ENCODE measurements at places on chromosomes 13 and 19.
A peak's percentile ranks its signal among the peaks of the same experiment; 100 is the strongest.

DNA sequence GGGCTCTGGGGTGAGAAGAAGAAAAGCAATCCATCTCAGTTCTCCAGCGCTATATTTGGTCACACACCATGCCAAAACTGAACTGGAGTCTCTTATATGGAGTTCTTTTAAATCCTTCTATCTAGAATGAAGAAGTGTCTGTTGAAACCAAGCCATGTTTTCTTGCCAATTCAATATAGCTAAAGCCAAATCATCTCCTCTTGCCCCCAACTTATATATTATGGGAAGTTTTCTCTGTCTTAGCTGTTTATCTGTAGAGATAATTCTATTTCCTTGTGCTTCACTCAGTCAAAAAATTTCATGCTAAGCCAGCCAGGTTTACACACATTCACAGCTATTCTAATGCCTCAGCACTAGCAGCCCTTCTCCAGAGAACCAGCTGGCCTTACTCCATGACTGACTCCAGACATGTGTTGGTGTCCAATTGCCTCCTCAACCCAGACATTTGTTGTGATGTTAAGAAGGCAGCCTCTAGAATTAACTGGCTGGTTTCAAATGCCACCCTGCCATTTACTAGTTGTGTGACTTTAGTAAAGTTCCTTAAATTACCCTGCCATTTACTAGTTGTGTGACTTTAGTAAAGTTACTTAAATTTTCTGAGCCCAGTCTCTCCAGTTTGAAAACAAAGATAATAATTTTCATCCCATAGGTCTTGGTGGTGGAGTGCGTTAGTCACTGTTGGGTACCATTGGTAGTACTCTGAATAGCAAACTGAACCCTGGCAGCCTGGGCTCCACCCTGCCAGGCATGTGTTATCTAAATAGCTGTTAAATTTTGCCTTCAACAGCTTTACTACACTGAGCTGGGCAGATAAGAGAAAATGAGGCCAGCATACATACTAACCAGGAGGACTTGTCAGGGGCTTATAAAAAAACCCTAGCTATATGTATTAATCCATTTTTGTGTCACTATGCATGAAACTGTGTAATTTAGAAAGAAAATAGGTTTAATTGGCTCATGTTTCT is 525.1 kb downstream of the LMO7 start:
- no peak for DNase-seq

DNA sequence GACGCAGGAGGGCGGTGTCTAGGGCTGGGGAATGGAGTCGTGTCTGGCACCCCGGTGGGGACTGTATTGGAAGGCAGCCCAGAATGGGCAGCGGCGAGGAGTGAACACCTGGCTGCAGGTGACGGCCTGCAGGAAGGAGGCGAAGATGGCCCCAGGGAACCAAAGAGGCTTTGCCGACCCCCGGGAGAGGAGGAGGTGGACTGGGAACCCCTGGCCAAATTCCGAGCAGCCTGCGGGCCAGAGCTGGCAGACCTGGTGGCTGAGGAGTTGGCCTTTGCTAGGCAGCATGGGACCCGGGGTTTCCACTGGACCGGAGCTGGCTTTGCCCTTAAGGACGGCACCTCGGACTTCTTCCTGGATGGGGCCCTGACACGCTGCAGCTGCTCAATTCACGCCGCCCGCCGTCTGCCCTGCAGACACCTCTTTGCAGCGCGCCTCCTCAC is 25.9 kb downstream of the ZSWIM9 start:
- DNase-seq, result no peak

DNA sequence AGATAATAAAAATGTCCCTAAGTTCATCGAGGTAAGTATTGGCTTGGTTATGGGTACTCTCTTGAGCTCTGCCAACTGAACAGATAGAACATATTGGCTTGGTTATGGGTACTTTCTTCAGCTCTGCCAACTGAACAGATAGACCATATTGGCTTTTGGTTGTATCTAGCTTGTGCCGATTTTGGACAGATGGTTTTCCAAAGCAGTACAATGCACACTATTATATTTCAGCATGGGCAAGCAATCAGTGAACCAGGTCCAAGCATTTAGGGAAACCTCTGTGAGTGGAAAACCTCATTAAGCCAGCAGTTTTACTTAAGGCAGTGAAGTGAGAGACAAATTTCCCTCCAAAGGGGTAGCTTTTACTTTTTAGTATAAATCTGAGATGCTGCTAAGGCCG is 1440.5 kb upstream of the SPRY2 start:
- DNase-seq, result no peak

- no peak for DNase-seq
Measured at GRCh38 chr13:101982903-101983302, 418.9 kb downstream of the FGF14 start.

DNA sequence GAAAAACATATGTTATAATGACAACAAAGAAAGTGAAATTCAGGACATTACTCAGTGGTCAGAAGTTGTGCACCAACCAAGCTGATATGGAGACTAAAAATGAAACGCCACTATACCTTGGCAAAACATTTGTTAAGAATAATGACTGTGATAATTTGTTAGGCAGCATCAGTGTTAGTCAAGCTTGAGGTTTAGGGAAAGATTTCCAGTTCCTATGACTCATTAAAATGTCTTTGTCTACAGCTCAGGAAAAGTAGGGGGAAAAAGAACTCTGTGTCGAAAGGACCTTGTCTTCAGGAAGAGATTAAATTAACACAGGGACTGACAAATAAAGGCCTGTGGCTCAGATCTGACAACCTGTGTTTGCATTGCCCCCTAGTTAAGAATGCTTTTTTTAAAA is 764.1 kb upstream of the SLITRK6 start:
- peak; percentile 5 for DNase-seq

DNA sequence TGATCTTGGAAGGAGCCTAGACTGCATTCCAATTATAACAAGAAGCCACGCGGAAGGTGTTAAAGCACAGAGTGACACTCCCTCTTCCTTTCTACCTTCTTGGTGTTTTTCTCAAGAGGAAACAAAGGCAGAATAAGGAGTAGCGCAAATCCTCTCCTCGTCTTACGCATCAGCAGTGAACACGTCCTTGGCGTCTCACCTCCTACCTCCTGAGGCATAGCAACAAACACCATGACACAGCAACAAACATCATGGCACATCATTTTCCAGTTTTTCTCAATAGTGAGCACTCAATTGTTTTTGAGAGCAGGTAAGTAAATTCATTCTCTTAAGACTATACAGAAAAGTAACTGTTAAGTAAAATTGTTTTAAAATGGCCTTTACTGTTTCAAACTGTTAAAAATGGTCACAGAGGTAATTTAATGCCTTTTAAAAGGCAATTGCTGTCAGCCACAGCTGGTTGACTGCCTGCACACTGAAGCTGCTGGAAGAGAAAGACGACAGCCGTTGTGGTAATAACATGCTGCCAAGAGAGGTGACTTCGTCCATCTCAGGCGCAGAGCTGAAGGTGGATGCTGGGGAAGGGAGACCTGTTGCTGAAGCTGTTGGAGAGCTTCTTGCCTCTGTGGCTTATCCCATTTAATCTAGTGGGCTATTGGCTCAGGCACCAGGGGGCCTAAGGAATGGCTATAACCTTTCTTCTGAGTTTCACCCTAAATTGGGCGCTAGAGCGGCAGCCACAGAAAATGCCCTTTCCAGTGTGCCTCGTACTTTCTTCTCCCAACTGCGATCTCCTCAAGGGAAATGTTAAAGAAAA is 703.7 kb downstream of the UQCRFS1 start:
- no peak for DNase-seq

DNA sequence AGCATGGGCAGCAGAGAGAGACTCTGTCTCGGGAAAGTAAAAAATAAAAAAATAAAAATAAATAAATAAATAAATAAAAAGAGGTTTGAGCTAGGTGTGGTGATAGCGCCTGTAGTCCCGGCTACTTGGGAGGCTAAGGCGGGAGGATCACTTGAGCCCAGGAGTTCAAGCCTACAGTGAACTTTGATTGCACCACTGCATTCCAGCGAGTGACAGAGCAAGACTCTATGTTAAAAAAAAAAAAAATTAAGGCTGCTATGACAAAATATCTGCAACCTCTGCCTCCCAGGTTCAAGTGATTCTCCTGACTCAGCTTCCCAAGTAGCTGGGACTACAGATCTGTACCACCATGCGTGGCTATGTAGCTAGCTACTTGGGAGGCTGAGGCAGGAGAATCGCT is 3.2 kb upstream of the DENND1C start:
- DNase-seq, result no peak

DNA sequence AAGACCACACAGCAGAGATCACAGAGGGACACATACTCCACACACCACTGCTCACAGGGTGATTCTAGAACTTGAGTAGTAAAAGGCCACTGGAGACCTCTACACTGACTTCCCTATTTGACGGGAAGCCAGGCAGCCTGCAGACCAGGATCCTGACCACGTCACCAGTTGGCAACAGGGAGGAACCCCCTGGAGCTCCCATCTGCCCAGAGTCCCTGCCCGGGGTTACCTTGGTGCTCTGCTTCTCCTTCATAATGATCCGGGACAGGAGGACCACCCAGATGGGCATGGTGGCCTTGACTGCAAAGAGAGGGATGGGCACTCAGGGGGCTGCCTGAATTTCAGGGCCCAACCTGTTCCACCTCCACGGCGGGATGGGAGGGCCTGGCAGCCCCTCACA is 932 bp downstream of the SLC35E1 start:
- DNase-seq, result no peak

DNA sequence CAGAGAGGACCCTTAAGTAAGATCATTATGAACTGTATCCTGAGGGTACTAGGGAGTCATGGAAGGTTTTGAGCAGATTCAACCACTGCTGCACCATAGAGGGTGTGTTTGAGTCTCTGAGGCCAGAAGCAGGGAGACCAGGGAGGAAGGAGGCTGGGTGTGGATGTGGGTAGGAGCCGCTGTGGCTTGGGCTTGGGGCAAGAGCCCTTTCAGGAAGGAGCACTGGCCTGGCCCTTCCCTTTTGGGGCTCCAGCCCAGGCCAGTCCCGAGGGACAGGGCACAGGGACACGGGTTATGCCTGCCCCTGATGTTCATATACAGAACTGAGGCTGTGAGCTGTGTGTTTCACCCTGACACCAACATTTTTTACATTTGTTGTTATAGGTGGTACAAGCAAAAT is 7.2 kb downstream of the CIC start:
- no peak for DNase-seq

GRCh38 chr13:27834095-27834494 is 41.8 kb downstream of the GSX1 start:
- no peak for DNase-seq

DNA sequence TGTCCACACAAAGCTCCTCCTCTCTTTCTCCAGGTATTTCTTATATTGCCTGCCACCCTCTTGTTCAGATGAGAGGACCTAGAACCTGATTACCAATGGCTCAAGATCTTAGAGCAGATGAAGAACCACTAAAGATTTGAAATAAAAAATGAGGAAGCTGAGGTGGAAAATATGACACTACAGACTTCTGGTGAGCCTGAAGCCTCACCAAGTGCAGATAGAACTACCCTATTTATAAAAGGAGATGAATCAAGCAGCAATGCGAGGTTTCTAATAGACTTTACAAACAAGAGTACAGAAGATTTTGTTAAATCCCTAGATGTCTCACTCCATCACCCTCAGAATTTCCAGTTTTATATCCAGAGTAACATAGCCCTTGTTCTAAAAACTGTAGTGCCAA is 345.8 kb downstream of the TBC1D4 start:
- DNase-seq, result no peak

DNA sequence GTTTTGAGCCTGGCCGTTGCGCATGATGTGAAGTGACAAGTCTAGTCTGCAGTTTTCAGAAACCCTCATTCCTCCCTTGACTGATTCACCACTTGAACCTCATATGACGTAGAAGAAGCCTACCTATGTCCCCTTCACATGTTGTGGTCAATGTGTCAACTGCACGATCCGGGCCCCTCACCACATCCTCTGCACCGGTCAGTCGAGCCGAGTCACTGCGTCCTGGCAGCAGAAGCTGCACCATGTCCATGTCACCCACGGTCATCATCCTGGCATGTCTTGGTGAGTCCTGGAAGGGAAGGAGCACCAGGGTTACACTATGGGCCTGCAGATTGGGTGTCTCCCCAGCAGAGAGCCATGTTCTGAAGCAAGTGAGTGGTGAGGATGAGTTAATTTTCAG is at the start of gene KIR2DL4:
Gene KIR2DL4 (plus strand): TSS at position 201 of the 400 bp plus-strand sequence. CDS start 42 bp downstream, at position 243.
- no peak for DNase-seq

DNA sequence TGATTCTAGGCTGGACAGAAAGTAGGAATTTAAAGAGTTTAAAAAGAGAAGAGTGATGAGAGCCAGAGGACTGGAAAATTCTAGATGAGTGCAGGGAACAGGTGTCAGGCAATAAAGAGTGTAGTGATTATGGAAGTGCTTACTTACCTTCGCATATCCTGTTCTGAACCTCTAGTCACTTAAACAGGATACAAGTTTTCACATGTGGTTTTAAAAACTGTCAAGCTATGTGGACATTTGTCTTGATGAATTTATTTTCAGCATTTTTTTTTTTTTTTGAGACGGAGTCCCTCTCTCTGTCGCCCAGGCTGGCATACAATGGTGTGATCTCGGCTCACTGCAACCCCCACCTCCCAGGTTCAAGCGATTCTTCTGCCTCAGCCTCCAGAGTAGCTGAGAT is 34.3 kb upstream of the IL17D start:
- DNase-seq, result no peak

DNA sequence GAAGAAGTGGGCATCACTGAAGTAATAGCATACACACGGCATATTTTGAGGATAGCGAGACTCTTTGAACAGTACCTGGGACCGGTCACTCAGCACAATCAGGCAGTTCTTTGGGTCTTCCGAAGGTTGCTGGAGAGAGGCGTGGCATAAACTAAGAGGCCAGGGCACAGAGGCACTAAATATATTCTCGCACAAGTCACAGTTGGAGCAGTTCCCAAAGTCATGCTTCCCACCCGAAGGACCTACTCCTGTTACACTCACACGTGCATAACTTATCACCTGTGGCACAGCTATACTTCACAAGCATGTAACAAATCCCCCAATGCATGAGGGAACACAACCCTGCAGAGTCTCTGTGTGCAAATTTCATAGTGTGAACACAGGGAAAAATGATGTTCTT is 10.2 kb downstream of the WDR87 start:
- DNase-seq, result no peak

DNA sequence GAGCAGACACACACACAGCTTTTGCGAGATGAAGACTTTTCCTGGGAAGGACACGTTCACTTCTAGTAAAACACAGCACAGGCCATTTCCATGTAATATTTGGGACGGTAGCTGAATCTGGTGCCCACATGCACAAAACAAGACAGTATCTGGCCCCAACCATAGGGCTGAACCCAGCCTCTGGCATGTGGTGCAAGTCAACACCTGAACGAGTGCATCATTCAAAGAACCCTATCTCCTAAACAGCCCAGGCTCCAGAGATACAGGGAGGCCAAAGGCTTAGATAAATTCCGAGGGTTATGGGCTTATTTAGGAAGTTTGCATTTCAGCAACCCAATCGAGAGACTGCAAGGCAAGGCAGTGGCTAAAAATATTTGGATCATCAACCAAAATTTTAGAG is 2.7 kb upstream of the TFDP1 start:
- no peak for DNase-seq

- no peak for DNase-seq
Measured at GRCh38 chr13:50283017-50283416, 267.8 kb downstream of the KCNRG start.
